ENCODE measurements at places on chromosomes 3 and 15. TPM values are rescaled to one million over a fixed set of nuclear protein-coding genes. Genes with fewer than 3 reads are reported as not detected.

The MEGF11 gene
- total RNA-seq = not detected

The CHRNA5 gene
- total RNA-seq = 3.1 TPM

The NEK10 gene
- 0.65 TPM for total RNA-seq

The SLC35G2 gene
- total RNA-seq = 6.9 TPM

The ANKRD63 gene
- not detected for total RNA-seq

The CCDC32 gene
- 27.0 TPM for total RNA-seq

The SCAMP2 gene
- 65.1 TPM for total RNA-seq

The NR1I2 gene
- total RNA-seq = 0.19 TPM

The CHAC1 gene
- total RNA-seq = 1.5 TPM

The KLHL40 gene
- not detected for total RNA-seq

The MGLL gene
- 107 TPM for total RNA-seq

The PLSCR2 gene
- not detected for total RNA-seq

The POLQ gene
- 0.23 TPM for total RNA-seq

The ILDR1 gene
- total RNA-seq = not detected

The MORF4L1 gene
- total RNA-seq = 311 TPM

The KBTBD13 gene
- total RNA-seq = 0.37 TPM

Measured in posterior vena cava (tissue), 2 donors.